BJ (cell line): ENCODE measurements at places on chromosomes 1 and 21. TPM values are rescaled to one million over a fixed set of nuclear protein-coding genes. Genes with fewer than 3 reads are reported as not detected.

Gene GJB4
- polyA plus RNA-seq = not detected in 2 replicates

Gene RGS13
- polyA plus RNA-seq = not detected in 2 replicates

DNA sequence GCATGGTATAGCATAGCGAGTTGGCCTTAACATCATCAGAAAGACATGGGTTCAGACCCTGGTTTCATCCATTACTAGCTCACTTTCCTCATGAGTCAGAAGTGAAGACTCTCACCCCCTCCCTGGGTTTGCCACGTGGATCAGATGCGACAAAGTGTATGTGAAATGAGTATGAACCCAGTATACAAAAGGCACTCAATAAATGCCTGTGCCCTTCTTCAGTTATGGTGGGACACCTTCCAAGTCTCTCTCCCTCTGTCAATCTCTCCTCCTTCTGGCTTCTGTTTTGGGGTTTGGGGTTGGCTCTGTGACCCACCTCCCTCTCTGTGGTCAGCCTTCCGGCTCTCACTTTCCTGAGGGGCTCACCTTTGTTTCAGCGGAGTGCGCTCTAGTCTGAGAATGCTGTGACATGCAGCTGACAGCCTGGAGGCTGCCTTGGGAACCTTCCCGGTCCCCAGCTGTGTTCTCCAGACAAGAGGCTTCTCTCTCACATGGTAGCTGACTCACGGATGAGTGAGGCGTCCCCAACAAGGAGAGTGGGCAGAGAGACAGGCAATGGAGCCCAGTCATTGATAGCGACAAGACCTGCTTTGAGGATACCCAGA, 155.0 kb upstream of the EDN2 start:
- no peak for DNase-seq

DNA sequence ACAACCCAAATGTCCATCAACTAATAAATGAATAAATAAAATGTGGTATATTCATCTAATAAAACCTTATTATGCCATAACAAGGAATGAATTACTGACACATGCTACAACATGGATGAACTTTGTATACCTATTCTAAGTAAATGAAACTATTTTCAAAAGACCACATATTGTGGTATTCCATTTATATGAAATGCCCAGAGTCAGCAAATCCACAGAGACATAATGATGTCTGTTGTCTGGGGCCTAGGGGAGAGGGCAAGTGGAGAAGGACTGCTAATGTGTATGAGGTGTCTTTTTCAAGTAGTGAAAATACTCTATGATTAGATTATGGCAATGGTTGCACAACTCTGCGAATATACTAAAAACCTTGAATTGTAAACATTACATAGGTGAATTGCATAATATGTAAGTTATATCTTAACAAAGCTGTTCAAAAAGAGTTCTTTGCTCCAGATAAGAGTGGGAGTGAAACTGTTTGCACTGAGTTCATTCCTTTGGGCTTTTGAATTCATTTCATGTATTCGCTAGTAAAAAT, 464.2 kb downstream of the NUF2 start:
- DNase-seq = no peak
